ENCODE measurements at places on chromosomes 6 and 20.

GRCh38 chr6:166514196-166514595, 72.3 kb downstream of the RAMACL start:
- no peak for DNase-seq

DNA sequence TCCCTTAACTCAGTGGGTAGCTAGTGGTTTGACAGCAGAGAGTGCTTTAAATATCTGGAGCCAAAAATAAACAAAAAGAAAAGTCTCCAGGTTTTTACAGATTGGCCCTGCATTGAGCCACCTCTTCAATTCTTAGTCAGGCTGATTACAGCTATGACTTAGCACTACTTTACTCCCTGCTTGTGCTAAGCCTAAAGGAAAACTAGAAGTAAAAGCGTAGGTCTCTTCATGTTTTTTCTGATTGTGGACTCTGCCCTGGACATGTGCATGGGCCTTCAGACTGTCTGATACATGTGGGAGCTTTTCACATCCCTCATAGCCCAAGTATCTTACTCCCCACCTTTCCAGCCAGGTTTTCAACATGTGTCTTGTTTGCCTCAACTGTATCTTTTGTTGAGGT, 33.3 kb downstream of the KPNA5 start:
- DNase-seq = no peak

DNA sequence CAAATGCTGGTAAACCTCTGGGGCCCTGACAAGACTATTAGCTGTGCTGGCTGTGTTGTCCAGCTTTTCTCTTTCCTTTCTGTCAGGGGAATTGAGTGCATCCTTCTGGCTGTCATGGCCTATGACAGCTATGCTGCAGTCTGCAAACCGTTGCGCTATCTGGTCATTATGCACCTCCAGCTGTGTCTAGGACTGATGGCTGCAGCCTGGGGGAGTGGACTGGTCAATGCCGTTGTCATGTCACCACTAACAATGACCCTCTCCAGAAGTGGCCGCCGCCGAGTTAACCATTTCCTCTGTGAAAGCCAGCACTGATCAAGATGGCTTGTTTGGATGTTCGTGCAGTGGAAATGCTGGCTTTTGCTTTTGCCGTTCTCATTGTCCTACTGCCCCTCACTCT, 20.3 kb downstream of the OR2B6 start:
- no peak for DNase-seq

- DNase-seq = no peak
Measured at GRCh38 chr6:81844686-81845085, 92.2 kb upstream of the TENT5A start.

DNA sequence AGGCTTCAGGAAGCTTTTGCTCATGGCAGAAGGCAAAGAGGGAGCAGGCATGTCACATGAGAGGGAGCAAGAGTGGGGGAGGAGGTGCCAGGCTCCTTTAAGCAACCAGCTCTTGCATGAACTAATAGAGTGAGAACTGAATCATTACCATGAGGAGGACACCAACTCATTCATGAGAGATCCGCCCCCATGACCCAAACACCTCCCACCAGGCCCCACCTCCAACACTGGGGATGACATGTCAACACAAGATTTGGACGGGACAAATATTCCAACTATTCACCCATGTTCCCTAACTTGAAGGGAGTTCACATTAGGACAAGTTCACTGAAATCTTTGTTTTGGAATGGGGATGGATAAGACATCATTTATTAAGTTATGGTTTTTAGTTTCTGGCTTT, 155.2 kb upstream of the ESR1 start:
- no peak for DNase-seq
